GM06990 (cell line): ENCODE measurements at places on chromosomes 6 and 20.

DNA sequence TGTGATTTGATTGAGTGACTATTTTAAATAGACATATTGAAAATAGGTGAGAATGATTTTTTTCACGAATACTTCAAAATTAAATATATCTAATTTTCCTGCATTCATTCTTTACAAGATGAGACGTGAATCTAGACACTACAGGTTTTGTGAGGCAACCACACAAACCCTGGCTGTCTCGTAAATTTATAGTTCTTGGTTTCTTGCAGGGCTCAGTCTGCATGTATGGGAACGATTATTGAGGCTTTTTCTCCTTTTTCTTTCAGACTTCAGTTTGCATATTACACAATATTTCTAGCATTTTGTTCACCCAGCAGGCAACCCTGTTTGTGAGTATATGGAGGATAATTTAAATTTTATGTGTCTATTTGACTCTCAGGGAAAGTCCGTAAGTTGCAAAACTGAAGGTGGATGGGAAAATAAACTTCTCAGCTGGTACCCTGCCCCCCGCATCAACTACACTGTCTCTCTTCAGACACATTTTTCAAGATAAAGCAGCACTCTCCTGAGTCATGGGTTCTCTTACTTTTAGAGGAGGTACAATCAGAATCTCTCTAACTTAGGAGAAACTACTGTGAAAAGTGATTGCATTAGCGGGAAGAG, 1349.3 kb downstream of the GRIK2 start:
- DNase-seq = no peak

GRCh38 chr20:37687478-37687805, 6.4 kb upstream of the CTNNBL1 start:
- DNase-seq = no peak

- DNase-seq = no peak
Observed at GRCh38 chr6:87436435-87436834, 28.7 kb downstream of the CFAP206 start.

DNA sequence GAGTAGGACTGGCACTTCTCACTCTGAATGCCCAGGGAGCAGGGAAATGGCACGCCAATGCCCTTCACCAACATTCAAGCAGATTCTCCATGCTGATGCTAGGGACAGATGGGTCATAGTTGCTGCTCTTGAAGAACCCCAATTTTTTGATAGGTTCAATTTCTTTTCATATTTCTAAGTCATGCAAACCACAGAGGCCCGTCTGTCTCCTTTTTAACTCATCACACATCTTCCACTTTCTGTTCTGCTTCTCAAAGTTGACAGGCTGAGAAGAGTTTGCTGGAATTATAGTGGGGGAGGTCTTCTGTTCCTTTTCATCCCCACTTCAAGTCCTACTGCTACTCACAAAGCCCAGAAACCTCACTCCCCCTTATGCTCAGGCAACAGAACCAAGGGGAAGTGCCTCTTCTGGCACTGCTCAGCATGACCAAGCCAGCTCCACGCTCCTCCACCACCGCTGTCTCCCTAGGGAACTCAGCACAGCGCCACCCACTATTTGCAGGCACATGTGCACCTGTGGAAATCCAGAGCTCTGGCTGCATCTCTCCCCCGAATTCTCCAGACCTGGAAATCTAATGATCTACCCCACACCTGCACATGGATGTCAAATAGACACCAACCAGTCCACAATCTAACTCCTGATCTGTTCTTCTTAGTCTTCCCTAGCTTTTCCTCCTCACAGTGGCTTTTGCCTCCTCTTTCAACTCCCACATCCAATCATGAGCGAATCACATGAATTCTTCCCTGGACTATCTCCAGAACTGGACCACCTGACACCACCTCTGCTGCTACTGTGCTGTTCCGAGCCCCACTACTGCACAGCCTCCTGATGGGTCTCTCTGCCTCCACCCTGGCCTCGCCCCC, 10.7 kb downstream of the ZBTB24 start:
- no peak for DNase-seq

DNA sequence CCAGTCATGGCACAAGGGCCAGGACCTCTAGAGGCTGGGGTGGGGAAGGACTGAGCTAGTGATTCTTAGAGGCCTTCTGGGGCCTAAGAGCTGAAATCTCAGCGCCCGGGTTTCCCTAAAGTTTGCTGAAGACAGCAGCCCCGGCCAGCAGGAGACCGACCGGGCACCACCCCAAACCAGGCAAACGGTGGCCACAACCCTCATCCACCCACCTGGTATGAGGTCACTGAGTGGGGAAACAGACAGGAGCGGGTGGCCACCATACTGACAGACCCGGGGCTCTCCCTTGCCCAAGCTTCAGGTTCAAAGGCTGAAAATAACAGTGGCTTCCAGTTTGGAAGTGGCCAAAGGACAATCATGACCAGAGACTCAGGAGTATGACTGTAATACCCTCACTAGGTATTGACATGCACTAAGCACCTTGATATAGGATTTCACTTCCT, 35.0 kb upstream of the ID1 start:
- no peak for DNase-seq

DNA sequence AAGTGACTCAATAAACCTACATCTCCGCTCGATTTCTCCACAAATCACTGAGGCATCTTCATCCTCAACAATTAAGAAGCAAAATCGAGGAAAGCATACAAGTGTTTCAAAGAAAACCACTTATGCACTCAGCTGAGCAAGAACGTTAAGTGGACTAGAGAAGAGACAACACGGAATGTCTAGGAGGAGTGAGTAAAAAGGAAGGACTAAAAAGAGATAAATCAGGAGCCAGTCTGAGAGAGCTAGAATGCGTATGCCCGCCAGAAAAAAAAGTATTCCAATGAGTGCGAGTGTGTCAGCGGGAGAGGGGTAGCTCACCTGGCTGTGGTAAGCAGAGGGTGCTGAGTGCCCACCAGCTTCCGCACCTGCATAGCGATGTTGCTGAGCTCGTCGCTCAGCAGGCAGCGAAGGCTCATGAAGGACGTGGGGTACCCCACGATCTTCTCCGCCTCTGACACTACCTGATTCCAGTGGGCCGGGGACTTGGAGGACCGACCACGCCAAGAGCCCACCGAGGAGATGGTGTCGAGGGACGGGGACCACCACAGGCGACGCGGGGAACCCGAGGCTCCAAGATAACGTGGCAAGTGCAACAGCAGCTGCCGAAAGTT, 587 bp downstream of the PDSS2 start:
- no peak for DNase-seq

DNA sequence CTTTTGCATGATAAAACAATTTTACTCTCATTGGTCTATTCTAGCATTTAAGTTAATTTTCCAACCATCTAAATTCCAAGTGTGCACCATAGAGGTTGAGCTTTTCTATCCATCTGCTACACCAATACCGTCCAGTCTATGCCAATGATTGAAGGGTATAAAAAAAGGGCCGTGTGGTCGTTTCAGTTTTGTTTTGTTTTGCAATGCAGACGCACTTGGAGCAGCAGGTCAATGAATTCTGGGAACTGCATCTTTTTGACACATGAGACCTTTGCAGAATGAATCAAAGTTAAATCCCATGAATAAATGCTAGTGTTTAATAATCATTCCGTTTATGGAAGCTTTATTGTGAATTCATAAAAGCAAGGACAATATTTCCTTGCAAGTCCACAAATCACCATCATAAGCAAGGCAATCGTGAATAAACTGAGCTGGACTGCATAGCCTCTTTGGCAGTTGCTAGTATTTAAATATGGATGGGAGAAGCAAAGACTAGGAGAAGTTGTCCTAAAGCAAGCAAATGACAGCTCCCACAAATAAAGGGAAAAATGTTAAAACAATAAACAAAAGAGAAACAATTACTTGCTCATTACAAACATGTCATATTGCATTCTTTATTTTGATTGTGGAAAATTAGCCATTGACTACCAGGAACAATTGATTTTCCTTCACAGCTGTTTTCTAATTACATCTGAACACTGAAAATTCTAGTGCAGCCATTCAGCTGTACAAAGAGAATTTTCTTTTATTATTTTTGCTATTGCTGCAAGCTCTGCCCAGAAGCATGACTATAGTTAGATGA, 649.7 kb upstream of the GJE1 start:
- DNase-seq = no peak

DNA sequence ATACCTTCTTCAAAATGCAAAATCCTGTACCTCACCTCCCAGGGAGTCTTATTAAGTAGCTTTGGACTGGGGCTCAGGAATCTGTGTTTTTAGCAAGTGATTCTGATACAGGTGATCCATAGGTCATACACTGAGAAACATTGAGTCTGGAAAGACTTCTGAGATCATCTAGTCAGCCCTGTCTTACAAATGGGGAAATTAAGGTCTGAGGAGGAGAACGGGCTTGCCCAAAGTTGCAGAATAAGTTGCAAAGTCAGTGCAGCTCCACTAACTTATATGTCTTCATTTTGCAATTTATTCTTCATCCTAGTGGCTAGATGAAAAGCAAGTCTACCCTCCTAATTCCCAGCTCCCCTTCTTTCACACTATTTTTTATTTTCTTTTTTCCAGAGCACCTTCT, 28.9 kb downstream of the KCNS1 start:
- no peak for DNase-seq

DNA sequence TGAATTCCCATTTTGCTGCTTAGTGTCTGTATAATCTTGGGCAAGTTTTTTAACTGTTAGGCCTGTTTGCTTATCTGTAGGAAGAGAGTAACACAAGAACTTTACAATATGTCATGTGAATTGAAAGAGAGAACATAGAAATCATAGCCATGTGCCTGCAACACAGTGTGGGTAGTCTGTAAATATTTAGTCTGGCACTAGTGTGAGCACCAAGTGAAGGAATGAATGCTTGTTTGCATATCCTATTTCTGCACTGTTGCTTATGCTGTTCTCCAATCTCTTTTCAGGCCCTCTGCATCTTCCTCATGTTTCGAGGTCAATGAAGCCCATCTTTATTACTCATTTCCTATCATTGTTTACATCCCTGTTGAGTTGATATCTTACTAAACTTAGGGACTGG, 49.2 kb downstream of the CBFA2T2 start:
- no peak for DNase-seq

DNA sequence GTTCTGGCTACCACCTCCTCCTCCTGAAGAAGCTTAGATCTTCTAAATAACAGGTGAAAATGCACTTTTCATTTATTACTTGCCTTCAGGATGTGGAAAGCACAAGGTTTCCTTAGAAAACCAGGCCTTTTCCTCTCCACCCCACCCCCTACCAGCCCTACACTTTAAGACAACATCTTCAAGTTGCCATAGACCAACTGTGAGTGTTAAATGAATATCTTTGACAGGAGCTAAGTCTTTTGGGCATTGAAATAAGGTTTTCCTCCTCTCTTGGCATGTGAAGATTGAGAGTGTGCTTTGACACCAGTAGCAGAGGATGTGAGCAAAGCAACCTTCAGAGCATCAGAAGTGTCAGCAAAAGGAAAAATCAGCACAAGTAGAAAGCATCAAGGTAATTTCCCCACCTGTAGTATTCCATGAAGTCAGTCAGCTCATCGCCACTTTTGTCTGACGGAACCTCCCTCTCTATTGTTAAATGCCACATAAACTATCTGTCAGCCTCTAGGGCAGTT, 532.3 kb upstream of the MMS22L start:
- no peak for DNase-seq

DNA sequence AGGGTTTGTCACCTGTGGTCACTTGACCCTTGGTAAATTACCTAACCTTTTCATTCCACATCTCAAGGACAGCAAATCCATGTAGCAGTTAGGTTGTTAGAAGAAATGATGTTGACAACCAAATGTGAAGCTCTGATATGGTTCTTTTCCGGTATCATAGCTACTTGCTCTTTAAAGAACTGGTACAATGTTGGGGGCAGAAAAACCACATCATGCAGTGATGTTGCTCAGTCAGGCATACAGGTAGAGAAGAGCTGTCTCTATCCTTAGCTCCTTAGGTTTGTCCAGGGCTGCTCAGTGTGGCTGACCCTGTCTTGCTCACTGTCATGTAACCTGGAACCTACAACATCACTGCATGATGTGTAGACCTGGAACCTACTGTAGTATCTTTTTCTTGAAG, 135.5 kb downstream of the LRRC1 start:
- no peak for DNase-seq

- DNase-seq = peak; percentile 15
Observed at GRCh38 chr6:89859744-89860143, 30.1 kb downstream of the CASP8AP2 start.

DNA sequence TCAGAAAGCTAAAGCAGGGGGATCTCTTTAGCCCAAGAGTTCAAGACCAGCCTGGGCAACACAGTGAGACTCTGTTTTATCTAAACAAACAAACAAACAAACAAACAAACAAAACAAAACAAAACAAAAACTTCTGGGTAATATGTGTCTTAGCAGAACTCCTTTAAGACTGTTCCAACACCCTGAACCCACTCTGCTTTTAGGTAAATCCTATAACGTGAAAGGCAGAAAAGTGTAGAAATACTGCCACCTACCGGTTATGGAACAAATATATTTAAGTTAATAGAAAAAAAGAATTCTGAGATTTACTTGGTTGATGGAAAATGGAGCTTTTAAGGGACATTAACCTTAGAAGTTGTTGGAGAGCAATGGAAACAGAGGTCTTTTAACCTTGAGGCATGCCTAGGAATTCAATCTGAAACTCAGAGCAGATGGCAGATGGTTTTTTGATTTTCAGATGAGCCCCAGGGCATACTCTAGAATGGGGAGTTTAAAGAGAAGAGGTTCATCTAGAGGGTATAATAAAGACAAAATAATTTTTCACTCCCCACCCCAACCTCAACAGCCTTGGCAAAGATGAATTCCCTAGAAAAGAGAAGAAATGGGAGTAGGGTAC, 38.5 kb downstream of the SOD2 start:
- DNase-seq = peak; percentile 22

DNA sequence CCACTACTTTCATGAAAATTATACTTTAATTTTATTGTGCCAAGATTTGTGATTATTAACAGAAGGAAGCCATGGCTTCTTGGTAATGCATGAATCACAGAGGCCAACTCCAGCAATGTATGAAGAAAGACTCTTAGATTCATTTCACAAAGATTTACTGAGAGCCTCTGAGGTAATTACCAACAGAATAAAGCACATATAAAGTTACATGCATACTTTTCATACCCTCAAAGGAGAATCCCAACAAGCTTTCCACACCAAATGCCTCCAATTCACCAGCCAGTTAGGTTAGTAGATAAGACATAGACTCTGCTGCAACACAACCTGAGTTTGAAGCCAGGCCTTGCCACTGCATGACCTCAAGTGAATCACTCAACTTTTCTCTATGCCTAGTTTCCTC, 41.9 kb downstream of the HBS1L start:
- DNase-seq = no peak

- DNase-seq = no peak
Observed at GRCh38 chr6:125217369-125217768, 63.8 kb downstream of the TPD52L1 start.

DNA sequence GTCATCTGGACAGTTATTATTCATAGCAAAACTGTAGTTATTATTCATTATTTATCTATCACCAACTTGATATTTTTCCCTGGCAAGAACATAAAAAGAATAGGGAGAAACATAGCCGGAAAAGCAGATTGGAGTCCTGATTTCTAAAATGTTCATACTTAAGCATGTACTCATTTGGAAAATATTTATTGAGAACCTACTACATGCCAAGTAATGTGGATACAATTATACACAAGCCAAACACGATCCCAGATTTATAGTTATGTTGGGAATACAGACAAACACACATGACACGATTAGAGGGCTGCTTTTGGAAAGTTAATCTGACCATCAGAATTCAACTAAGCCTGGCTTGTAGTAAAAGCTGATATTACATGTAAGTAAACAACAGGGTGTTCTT, 30.7 kb downstream of the ARHGAP18 start:
- DNase-seq = no peak
